ENCODE measurements at places on chromosomes 12 and 14.

DNA sequence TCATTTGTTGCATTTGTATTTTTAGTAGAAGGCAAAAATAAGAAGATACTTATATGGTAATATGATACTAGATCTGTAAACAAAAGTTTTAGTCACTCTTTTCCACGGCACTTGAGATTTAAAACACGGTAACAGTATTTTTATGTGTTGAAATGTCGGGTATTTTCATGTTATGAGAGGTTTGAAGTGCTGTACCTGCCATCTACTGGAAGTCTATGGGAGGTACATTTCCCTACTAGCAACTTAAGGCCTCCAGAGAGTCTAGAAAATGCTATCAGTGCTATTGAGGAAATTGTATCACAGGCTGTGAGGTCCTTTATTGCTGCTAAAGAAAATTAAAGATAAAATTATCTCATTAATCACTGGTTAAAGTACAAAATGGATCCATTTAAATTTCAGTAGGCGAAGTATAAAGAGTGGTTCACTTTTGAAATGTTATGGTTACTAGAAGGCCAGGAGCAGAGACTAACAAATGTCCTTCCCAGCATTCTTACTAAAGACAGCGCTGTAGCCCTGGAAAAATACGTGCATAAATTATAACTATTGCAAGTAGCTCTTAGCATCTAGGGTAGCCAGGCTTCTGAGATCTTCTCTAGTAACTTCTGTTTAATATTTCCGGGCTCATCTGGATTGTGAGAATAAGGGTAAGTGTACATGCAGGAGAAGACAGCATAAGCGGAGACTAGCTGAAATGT lies 77.6 kb upstream of the PRKD1 start:
- DNase-seq = peak; percentile 51

GRCh38 chr12:131764738-131765137 lies 53.8 kb downstream of the SFSWAP start:
- peak; percentile 10 for DNase-seq

DNA sequence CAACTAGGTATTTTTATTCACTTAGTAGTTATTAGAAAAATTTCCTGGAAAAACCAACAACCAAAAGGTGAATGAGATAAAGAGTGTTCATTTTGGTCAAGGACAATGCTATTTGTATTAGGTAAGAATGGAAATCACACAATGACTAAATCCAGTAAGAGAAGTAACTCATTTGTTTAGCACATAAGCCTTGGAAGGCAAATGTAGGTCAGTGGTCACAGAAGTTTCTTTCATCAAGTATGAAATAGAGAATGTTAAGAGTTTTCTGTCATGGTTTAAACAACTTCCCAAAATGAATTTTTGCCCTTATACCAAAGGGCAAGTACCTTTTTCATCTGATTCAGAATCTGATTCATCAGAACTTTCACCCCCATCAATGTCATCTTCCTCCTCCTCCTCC lies 101.7 kb downstream of the KIF21A start:
- peak; percentile 20 for DNase-seq

DNA sequence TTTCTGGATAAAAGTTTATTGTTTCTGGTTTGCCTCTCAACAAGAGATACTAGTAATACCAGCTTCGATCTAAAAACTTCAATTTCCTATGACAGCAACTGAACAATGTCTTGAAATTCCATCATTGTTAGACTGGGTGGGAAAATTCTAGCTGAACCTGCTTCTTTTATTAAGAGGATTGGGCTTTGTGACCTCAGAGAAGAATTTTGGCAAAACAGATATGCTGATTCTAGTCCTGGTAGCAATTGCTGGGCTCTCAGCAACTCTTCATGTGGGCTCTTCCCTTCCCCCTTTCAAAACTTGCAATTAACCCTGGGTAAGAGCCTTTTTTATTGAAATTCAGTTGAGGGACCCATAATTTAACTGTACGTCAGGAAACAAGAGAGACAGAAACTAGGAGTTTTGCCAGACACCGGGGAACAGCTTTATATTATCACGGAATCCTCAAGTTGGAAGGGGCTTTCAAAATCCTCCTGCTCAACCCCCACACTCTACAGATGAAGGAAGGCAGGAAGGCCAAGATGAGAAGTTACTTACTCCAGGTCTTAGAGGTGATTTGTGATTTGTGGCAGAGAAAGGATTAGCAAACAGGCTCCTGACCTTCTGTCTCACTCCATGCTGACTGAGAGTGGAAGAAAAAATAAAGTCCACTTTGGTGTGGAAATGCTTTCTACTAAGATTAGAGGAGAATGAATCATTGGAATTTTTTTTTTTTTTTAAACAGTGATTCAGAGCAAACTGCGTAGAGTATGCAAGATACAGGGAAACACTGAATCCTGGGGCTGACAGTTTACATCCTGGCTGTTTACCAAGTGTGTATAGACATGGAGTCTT lies 239.0 kb upstream of the ATP2B1 start:
- DNase-seq = peak; percentile 88

GRCh38 chr12:28378736-28379135 lies 188.5 kb downstream of the CCDC91 start:
- peak; percentile 96 for DNase-seq

DNA sequence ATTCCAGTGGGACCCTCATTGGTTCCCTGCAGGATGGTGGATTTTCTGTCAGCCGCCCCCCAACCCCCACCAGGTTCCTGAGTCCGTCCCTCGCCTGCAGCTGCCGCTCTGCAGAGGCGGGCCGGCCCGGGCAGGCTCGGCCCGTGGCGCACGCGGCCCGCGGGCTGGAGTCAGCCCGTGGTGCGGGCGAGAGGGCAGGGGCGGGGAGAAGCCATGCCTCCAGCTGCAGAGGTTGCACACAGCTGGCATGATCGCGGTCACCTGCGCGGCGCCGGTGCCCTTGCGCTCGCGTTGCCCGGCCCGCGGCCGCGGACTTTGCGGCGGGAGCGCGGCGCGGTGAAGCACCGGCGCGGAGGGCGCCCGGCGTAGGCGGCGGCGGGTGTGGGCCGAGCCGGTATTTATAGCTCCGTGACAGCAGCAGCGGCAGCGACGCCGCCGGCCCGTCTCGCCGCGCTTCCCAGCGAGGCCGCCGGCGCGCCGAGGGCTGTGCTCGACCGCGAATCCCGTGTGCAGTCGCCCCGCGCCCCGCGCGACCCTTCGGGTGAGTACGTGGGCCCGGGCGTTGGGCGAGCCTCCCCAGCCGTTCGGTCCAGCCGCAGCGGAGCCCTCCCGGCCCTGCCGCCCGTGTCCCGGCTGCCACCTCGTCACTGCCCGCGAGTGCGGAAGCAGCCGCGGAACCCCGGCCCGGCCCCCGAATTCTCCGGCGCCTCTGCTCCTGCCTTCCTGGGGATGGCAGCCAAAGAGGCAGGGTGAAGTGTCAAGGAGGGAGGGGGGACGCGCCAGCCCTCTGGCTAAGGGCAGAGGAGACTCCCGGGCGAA lies at the start of gene TMEM117:
TMEM117 (plus strand) TSS at position 426 of the 819 bp plus-strand sequence.
- DNase-seq = peak; percentile 38

- DNase-seq = no peak
Measured at GRCh38 chr12:132306885-132307191, 22.6 kb downstream of the GALNT9 start.

DNA sequence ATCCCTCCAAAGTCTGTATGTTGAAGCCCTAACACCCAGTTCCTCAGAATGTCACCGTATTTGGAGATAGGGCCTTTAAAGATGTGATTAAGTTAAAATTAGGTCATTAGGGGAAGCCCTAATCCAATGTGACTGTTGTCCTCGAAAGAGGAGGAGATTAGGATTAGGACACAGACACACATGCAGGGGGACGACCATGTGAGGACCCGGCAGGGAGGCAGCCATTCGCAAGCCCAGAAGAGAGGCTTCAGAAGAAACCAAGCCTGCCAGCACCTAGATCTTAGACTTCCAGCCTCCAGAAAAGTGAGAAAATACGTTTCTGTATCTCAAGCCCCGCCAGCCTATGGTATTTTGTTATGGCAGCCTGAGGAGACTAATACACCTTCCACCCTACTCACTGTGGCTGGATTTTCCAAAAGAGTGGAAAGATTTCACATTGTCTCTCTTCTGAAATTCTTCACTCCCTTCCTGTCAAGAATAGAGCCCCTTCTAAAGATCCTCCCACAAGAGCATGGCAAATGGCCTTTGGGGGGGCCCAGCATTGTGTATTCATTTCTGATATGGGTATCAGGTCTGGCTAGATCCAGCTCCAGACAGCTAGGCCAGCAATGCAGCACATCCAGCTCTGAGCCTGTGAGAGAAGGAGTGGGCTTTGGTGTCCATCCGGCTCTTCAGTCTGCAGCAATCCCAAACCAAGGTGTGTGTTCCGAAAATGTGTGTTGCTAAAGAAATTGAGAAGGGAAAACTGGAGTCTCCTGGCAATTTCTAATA lies 15.4 kb upstream of the UBC start:
- no peak for DNase-seq

GRCh38 chr12:93974252-93974651 lies 174.1 kb upstream of the PLXNC1 start:
- peak; percentile 25 for DNase-seq

- DNase-seq = peak; percentile 0
Measured at GRCh38 chr12:72957454-72957853, 685.3 kb downstream of the TRHDE start.

GRCh38 chr14:70152704-70153103 lies 36.0 kb downstream of the SLC8A3 start:
- no peak for DNase-seq

DNA sequence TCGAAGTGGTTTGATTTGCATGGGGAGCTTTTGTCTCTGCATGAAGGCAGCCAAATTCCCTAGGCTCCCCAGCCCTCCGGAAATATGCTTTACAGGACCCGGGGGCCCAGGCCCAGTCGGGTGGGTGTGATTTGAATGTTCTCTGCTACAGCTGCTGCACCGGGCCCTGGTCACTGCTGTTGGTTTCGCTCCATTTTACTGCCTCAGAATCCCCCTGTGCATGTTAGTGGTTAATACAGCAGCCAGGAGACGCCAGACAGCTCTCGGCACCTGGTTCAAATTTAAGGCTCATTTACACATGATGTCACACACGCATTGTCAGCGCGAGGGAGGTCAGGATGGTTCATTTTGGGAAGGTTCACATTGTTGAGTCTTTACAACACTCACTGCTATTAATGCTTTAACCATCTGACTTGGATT lies 99.6 kb downstream of the SLC38A6 start:
- DNase-seq = peak; percentile 93

- peak; percentile 87 for DNase-seq
Measured at GRCh38 chr12:95169368-95169767, 47.9 kb downstream of the FGD6 start.

DNA sequence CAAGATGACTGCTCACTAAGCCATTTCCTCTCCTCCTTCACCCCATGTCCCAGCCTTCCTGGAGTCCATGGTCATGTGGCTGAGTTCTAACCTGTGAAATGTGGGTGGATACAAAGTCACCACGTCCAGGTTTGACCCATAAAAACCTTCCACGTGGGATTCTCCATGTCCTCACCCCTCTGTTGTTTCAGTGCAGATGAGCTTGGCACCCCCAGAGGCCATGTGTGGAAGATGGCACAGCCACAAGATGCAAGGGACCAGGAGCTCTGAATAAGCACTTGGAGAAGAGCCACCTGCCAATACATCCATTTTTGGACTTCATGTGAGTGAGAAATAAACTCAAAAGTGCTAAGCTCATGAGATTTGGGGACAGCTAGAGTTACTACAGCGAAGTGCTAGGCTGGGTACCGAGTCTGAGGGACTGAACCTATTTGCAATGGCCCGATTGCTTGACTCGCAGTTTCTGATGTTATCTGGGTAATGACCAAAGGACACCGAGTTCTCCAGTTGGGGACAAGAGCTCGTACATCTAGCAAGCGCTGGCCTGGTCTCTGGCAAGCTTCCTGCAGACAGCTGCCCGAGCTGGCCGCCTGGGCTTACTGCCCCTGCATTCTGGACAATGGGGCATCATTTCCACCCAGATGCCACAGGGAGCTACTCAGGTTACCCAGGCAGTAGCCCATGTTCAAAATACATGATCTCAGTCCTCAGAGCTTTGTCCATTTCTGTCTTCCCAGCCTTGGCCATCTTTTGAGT lies 7.7 kb upstream of the SLC24A4 start:
- no peak for DNase-seq

DNA sequence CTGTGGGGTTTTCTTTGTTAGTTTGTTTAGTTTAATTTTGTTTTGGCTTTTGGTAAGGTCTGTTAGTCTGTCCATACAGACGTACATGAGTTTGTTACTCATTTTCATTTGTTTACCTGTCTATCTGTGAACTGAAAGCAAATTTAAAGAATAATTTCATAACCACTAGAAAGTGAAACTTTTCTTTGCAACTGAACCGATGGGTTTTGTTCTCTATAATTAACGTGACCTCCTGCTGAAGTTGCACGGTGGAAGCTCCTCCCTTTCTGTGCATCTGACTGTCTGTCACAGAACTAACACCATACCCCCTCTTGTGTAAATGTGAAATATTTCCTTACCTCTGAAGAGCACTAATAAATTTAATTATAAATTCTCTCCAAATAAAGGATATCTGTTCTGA lies 595.5 kb downstream of the GALC start:
- no peak for DNase-seq

GRCh38 chr14:96670391-96670790 lies 126.8 kb upstream of the VRK1 start:
- DNase-seq = no peak

GRCh38 chr14:71230897-71231296 lies 323.6 kb downstream of the PCNX1 start:
- no peak for DNase-seq

GRCh38 chr12:121205491-121205890 lies 4.4 kb upstream of the P2RX4 start:
- DNase-seq = no peak

DNA sequence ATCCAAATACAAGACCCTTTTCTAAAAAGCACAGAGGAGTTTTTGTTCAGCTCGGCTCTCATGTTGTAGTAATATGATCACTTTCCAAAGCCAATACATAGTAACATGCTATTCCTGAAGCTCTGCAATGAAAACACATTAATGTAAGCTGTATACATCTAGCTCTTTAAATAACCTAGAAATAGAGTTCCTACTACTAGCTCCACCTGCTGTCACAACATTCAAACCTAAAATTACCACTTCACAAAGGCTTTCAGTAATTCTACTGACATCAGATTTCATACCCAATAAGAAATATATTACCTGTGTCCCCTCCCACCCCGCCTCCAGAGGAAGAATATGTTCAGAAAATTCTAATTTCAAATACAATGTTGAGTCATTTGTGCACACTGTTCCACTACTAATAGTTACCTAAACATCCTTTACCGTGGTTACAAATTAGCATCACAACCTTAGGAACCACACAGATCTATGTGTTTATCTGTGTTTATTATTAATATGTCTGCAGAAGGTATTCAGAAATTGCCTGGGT lies 17.8 kb downstream of the EFCAB11 start:
- no peak for DNase-seq

GRCh38 chr14:96136371-96137005 lies 68.2 kb upstream of the BDKRB2 start:
- peak; percentile 86 for DNase-seq

DNA sequence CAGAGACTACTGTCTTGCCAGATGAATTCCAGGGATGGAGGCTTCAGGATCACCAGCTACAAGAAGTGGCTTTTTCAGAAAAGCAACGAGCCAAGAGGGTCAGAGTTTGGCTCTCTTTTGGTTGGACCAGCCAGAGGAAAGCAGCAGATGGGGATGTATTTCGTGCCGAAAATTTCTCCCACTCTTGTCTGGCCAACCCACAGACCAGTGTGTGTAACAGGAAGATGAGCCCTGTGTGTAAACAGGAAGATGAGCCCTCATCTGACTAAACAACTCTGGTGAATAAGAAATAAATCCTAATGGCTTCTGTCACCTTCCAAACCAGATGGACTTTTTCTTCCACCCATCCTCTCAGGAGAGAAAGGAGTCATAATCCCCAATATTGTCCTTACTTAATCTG lies 13.1 kb downstream of the GPR68 start:
- no peak for DNase-seq

Data from astrocyte (in vitro differentiated cells and primary cell).